ACHN (cell line): ENCODE measurements at places on chromosomes 16 and 17.
A peak's percentile ranks its signal among the peaks of the same experiment; 100 is the strongest.

DNA sequence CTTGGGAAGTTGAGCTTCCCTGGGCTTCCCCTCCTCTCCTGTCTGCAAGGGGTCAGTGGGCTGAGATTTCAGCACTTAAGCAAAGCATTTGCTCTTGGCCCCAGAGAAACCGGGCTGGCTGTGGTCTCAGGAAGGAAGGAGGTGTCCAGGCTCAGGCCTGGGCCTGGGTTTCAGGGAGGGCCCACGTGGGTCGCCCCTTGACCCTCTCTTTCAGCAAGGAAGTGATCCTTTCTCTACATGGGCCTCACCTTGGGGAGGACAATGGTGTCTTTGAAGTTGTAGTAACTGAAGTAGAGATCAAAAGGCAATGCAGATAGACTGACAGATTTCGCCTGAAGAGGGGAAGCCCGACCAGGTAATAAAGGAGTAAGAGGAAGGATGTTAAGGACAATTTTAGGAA is 2.7 kb downstream of the NOD2 start:
- no peak for DNase-seq

DNA sequence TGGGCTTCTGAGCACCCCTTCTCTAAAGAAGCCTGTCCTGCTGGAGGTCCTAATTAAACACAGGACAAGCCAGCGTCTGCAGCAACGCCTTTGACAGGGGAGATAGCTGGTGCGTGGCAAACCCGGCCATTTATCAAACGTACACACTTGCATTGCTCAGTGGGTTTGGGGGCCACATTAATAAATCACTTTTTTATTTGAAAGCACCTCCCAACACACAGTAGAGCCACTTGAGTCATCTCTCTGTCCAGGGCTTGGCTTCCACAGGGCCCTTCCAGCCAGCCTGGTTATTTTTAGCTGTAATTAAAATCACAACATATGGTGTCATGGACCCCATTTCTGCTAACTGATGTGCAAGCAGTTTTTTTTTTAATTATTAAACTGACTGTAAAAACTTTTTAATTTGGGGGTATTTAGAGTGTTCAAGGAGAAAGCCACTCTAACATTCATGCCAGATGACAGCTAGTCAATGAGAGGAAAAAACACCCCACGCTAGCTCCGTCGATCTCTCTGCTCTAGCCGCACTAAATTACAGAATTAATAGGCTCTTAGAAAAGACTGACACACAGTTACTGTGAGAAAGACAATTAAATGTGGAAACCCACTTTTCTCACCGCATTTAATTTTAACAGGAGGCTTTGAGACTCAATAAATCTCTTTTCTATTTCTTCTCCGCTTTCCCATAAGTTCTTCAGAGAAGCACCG is 201.0 kb upstream of the WSCD1 start:
- no peak for DNase-seq

- no peak for DNase-seq
Observed at GRCh38 chr17:49373115-49373514, 11.1 kb upstream of the ZNF652 start.

GRCh38 chr17:45902892-45903346 is 8.6 kb downstream of the MAPT start:
- DNase-seq: no peak

DNA sequence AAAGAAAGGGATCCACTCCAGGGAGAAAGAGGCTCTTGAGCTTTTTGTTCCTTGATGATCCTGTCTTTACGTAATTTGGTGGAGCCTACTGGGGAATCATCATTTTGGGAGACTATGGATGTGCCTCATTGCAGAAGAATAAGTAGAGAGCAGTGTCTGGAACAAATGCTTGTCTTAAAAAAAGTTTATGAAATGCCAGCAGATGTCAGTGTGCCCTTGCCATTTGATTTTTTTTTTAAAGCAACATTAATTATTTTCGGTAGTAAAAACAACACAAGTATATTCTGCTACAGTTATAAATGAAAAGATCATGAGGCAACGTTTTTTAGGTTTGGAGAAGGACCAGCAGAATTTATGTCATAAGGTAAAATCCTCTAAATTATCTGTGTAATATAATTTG is 934.8 kb upstream of the EEF2KMT start:
- DNase-seq: no peak

- DNase-seq: peak; percentile 82
Observed at GRCh38 chr17:31558748-31559583, 167.5 kb downstream of the RAB11FIP4 start.

DNA sequence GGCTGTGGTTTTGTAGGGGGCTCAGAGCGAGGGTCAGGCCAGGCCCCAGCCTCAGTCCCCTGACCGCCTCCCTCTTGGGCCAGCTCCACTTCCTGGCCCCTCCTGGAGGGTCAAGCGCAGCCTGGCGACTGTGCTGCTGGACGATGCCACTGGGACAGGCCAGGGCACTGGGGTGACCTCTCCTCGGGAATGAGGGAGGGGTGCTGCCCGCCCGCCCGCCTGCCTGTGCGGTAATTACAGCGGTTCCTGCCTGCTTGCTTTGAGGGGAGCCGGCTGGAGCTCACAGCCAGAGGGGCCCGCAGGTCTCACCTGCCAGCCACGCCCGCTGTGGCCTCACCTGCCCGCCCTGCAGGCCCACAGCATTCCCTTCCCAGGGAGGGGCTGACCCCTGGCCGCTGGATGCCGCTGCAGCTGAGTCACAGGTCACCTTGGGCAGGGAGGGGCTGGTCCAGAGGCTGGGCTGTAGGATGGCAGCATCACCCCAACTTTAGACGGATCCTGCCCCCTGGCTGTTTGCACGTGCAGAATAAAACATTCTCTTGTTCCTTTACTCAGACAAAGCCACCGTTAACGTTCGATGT is 76.7 kb upstream of the CBX4 start:
- DNase-seq: peak; percentile 67

GRCh38 chr17:80970762-80971703 is 20.6 kb upstream of the CHMP6 start:
- no peak for DNase-seq

- DNase-seq: no peak
Observed at GRCh38 chr17:10069301-10069700, 129.1 kb downstream of the GAS7 start.

DNA sequence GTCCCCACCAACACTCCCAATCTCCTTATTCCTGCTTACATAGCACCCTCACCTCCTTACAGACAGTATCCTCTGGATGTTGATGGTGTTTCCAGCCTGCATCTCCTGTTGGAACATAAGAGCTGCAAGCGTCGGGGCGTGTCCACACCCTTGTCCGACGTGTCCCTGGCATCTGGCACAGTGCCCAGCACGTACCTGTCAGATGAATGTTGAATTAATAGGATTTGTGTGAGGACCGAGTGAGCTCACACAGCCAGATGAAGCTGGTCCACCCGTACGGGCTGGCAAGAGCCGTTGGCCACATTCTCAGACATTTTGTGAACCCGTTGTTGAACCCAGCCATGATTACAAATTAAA is 12.2 kb upstream of the CBX4 start:
- no peak for DNase-seq

GRCh38 chr17:52724578-52724977 is 566.1 kb upstream of the CA10 start:
- no peak for DNase-seq

DNA sequence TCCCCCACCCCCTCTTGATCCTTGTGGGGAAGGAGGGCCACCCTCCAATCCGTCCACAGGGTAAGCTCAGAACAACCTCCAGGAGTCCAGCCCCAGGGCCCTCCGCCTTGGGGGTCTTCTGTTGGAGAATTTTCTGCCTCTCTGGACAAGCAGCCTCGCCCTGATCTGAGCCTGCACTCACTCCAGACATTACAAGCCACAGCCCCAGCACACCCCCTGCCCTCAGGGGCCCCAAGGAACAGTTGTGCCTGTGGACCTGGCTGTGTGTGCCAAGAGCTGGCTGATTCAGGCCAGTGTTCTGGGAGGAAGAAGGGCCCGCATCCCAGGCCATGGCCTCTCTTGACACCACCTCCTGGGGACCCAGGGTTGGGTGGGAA is 477 bp upstream of the ARHGAP27 start:
- DNase-seq: no peak

DNA sequence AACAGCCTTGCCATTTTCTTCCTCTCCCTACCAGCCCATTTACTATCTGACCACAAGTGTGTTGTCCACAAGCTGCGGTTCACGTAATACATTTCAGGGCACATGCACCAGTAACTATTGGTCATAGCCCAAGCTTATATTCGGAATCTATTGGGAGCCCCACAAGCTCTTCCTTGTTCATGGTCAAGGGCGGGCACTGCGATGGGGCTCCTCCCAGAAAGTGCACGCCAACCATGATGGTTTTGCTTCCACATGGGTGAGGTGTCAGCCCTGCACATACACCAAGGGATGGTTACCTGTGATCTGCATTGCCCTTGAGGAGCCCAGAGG is 12.1 kb downstream of the THRA start:
- no peak for DNase-seq
